Right renal cortex interstitium (tissue), 3 donors: ENCODE measurements at places on chromosomes 5 and 9.

DNA sequence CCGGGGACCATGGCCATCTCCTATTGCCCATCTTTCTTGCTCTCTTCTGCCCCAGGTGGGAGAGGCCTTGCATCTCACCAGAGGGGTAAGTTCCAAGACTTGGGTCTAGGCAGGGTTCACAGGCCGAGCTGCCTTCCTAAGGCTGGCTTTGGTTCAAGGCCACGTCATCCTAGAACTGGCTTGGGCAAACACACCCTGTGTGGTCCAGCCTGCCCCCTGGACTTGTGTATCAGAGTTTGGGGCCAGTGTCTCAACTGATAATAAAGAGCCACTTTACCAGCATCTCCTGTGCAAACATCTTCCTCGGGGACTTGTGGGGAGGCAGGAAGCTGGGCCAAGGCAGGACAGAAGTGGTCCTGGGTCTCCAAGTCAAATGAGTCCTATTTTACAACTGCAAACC lies 17.8 kb downstream of the BOD1 start:
- DNase-seq = no peak

- DNase-seq = no peak
Observed at GRCh38 chr5:160159991-160160792, 40.9 kb upstream of the PWWP2A start.

DNA sequence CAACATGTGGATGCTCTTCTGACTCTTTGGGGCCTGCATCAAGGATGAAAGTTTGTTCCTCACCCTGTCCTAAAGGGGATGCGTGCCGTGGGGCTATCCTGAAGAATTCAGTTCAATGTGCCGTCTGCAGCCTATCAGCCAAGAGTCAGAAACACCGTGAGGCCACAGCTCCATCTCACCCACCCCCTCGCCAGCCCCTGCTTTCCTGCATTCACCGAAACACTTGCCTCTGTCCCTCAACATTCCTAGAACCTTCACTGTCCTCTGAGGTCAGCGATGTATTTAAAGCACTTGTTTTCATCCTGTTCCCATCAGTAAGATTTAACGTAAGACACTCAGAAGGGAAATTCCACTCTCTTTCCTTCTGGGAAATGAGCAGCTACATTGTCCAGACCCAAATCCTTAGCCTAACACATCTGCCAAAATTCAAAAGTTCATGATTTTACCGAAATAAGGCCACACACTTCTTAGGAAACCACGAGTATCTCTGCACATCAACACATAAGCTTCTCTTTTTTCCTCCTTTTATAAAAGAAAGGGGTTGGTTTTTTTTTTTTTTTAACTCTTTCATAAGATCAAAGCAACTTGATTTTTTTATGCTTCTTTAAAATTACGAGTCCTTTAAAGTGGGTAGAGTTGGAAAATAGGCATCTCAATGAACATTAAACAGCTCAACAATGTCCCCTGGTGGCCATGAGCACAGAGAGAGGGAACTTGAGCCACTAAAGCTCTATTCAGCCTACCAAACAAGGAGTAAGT lies 100.7 kb downstream of the SUSD1 start:
- no peak for DNase-seq

DNA sequence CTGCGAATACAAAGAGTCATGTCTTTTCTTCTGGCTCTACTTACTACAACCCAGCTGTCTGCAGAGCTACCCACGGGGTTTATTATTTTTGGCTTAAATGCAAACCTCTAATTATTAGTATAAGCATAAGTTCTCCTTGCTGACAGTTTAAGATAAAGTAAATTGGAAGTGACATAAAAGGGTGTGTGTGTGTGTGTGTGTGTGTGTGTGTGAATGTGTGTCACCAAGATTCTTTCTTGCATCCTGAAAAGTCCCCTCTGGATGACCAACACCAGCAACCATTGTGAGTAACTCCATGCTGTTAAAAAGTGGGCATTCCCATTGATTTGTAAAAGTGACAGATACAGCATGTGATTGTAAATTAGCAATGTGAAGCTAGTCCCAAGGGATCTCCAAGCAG lies 803.8 kb upstream of the ZNF608 start:
- peak; percentile 63 for DNase-seq

DNA sequence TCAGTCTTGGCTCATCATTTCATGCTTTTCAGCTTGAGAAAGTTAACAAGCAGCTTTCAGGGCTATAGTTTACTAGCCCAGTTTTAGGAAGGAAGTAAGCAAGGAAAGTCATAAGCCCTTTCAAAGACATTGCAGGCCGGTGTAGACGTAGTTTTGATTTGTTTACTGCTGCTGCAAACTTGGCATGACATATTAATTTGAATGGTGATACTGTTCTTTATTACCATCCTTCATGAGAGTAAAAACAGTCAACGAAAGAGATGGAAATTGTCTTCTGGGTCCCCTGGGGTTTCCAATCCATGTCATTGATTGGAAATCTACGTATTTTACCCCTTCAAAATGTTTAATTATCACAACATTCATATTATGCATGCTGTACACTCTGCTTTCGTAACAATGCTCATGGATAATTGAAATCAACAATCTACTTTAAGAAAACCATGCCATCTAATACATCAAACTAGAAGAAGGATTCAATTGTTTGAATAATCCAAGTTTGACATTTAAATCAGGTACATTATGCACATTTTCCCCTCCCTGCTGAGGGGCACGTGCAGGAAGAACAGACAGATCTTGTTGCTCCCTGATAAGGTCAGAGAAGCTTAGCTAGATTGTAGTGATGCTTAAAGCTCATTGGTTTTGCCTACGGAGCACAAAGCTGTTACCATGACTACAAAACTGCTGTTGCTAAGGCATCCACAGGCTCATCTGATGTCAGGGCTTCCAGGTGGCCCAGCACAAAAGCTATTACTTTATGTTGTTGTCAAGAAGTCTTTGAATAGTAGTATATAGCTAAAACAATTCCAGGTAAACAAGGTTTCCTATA lies 139.9 kb upstream of the PRLR start:
- no peak for DNase-seq

DNA sequence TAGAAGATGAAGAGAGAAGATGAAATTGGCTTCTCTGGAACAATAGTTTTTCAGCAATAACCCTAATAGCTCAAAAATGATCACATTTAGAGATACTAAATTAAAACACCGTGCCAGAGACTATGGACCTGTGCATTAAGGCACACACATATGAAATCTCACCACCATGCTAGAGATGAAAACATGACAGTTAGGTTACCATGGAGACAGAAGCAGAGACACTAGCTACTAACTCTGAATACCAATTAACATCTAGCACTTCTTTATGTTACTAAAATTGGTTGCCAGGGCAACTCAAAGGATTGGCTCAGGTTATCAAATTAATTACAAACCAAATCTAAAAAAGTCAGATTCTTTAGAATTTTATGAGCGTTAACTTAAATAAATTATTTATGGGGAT lies 337.7 kb downstream of the PLK2 start:
- no peak for DNase-seq

GRCh38 chr5:109347252-109347888 lies 62.4 kb downstream of the PJA2 start:
- no peak for DNase-seq

GRCh38 chr9:131554087-131554842 lies 8.9 kb downstream of the PRRT1B start:
- DNase-seq = no peak

GRCh38 chr9:24436761-24437160 lies 108.9 kb downstream of the IZUMO3 start:
- no peak for DNase-seq

DNA sequence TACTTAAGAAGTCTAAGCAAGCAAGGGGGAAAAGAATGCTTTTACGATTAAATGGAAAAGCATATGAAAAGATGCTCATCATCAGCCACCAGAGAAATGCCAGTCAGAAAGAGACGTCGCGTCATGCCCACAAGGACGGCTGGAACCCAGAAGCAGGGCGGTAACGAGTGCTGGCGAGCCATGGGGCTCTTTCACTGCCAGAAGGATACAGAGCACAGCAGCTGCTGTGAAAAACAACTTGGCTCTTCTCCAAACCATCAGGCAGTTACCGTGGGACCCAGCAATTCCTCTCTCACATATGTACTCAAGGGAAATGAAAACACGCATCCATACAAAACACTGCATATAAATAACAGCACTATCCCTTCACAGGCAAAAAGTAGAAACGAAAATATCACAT lies 95.5 kb downstream of the CAMSAP1 start:
- DNase-seq = no peak

DNA sequence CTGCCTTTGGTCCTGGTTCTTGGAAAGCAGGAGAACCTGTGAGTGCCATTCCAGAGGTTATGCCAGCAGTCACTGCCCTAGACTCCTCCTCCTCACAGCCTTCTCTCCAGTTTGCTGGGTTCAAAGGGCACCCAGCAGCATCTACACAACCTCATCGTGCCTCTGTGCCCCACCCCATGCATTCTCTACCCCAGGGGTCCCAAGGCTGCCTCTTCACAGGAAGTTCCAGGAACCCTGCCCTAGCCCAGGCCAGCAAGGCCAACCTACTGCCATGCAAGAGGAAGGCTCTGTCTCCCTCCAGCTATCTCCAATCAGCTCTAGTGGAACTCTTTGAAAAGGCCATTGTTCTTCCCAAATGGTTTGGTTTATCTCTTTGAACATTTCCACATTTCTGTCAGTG lies 21.2 kb downstream of the ENC1 start:
- DNase-seq = no peak

GRCh38 chr9:114283551-114284111 lies 39.3 kb upstream of the ORM1 start:
- DNase-seq = no peak

- DNase-seq = no peak
Observed at GRCh38 chr5:132971483-132972435, 8.3 kb upstream of the AFF4 start.

GRCh38 chr9:107673861-107674720 lies 184.5 kb upstream of the KLF4 start:
- DNase-seq = no peak

GRCh38 chr9:36891341-36891811 lies 142.7 kb downstream of the PAX5 start:
- DNase-seq = no peak

GRCh38 chr9:134957945-134958227 lies 40.2 kb upstream of the FCN1 start:
- no peak for DNase-seq

DNA sequence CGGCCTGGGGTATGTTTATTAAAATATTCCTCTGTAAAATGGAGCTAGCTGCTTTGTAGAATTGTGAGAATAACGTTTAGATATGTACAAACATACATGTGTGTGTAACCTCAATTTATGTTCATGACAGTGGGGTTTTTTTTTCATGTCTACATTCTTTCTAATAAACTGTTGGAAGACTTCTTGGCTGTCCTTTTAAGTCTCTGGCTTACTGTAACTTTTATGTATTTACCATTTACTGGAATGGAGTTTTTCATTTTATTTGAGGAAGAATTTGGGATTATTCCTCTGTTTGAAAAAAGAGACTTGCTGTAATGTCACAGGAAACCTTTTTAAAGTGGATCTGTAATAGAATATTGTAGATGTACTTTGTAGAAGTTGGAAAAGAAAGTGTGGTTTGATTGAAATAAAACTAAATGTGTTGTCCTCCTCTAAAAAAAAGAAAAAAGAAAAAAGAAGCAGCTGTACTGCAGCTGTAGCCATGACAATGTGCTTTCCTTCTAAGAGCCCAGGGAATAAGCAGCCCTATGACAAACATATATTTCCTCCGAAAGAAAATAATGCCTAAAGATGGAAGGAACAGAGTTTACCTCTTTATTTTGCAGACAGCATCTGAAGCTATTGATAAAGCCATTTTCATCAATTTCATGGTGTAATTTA lies 71.2 kb upstream of the FREM1 start:
- DNase-seq = no peak

- DNase-seq = peak; percentile 23
Observed at GRCh38 chr9:6055216-6055615, 39.8 kb upstream of the RANBP6 start.

- DNase-seq = no peak
Observed at GRCh38 chr5:178502401-178503100, 87.6 kb downstream of the COL23A1 start.

DNA sequence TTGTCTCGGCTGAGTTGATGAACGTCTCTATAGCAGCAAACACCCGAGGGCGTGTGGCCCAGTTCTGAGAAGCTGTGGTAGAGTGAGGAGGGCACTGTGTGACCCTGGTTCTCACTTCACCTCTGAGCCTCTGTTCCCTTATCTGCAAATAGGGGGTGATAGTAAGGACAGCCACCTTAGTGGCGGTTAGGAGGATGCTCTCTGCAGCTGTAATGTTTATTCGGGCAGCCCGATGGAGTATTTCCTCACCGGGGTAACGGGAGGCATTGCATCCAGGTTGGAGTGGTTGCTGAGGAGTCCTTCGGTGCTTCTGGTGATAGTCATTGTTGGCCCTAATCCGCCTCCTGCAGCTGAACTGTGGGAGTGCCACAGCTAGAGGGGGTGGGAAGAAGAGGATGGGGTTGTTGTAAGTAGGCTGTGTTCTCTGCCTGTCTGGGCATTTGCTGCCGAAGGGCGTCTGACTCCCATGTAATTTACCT lies 13.9 kb downstream of the PRRC2B start:
- no peak for DNase-seq

DNA sequence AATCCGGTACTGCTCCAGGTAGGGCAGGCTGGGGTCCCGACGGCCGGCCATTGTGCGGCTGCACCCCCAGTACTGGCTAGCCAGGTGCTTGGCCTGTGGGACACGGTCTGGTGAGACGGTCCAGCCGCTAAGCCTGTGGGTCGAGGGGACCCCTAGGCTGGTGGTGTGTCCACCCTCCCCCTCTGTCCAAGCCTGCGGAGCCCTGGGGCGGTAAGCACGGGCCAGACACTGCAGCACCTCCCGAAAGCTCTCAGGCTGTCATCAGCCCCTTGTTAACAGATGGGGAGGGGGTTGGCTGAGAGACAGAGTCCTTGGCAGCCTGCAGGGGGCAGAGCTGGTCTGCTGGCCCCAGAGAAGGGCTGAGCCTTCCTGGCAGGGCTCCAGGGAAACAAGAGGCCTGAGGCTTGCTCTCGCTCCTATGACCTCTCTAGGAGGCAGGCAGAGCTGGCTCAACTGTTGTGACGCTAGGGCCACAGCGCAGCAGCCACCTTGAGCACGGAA lies 11.8 kb upstream of the MRNIP start:
- no peak for DNase-seq

DNA sequence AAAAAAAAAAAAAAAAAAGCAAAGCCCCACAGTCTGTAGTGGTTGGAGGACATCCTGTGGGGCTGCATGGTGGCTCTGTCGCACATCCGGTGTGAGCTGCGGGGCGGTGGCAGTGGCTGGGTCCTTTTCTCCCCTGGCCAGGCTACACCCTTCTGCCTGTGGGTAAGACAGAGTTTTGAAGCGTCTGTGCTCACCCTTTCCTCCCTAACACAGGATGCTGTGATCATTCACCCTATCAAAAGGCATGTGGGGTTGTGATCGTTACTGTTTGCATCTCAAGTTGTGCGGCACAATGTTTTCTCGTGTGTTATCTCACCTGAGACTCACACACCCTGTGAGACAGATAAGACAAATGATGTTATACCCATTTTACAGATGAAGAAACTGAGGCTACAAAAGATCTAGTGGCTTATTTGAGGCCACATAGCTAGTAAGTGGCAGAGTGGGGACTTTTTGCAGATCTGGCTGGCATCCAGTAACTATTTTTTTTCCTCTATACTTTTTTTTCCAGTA lies 17.5 kb downstream of the IRF1 start:
- DNase-seq = no peak

- no peak for DNase-seq
Observed at GRCh38 chr9:133839822-133840329, 101.7 kb upstream of the SARDH start.
